M059J (cell line): ENCODE measurements at places on chromosomes 4 and X. TPM values are rescaled to one million over a fixed set of nuclear protein-coding genes. Genes with fewer than 3 reads are reported as not detected.

Gene RRH
- total RNA-seq = not detected in 2 replicates

Gene MAGEA2B
- 1.9 and 2.5 TPM in 2 replicates for total RNA-seq

Gene LRAT
- total RNA-seq = not detected in 2 replicates

Gene DTHD1
- total RNA-seq = not detected in 2 replicates

Gene NIPAL1
- total RNA-seq = 3.3 and 4.6 TPM in 2 replicates

Gene MRPS18C
- 53.0 and 97.8 TPM in 2 replicates for total RNA-seq

Gene RHOXF2
- not detected in 2 replicates for total RNA-seq

Gene CSAG1
- total RNA-seq = 6.5 and 6.6 TPM in 2 replicates

Gene RIPPLY1
- total RNA-seq = not detected in 2 replicates
